DMS79 (cell line): ENCODE measurements at places on chromosomes 7 and 10.
A peak's percentile ranks its signal among the peaks of the same experiment; 100 is the strongest.

GRCh38 chr10:112732277-112732921, 217.6 kb upstream of the TCF7L2 start:
- peak; percentile 14 for DNase-seq

DNA sequence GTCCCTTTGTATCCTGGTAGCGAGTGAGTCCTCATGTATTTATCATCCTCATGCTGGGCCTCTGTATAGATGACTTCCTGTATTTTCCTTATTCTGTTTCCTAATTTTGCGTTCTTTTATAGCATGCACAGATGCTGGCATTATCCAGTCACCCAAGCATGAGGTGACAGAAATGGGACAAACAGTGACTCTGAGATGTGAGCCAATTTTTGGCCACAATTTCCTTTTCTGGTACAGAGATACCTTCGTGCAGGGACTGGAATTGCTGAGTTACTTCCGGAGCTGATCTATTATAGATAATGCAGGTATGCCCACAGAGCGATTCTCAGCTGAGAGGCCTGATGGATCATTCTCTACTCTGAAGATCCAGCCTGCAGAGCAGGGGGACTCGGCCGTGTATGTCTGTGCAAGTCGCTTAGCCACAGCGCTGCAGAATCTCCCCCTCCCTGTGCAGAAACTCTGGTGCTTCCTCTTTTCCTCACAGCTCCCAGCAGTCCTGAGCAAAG, 183.1 kb upstream of the PRSS58 start:
- no peak for DNase-seq

- DNase-seq, result peak; percentile 28
These were observed 154.5 kb upstream of the LYZL2 start for GRCh38 chr10:30783939-30784501.

DNA sequence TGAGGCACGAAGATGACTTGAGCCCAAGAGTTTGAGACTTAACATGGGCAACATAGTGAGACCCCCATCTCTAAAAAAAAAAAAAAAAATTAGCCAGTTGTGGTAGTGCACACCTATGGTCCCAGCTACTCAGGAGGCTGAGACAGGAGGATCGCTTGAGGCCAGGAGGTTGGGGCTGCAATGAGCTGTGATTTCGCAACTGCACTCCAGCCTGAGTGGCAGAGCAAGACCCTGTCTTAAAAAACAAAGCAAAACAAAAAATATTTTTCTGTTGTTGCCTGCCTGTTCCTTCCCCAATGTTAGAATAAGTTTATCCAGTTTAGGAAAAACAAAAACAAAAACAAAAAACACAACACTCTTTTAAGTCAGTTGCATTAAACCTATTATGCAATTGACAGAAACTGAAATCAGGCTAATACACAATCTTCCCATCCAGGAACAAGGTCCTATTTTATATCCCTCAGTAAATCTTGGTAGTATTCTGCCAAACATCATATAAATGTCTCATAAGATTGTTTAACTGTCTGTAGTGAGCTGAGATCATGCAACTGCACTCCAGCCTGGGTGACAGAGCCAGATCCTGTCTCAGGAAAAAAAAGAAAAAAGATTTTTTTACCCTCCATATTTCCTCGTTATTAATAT, 4.9 kb downstream of the PILRA start:
- no peak for DNase-seq

- DNase-seq, result no peak
These were observed 181.2 kb downstream of the TWIST1 start for GRCh38 chr7:18936265-18936664.

DNA sequence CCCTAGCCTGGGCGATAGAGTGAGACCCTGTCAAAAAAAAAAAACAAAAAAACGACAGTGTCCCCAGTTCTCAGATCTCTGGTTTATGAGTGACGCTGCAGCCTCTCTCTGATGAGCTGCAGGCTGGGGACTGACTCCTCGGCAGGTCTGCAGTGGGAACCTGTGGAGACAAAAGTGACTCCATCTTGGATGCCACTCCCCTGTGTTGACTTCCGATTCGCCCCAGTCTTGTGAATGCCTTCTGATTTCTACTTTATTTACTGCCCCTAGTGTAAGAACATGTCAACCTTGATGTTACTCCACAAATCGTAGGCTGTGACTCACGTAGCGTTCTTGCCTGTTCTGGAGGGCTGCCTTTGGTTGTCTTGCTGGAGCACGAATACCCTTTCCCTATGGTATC, 6.2 kb downstream of the TACR2 start:
- DNase-seq, result no peak

DNA sequence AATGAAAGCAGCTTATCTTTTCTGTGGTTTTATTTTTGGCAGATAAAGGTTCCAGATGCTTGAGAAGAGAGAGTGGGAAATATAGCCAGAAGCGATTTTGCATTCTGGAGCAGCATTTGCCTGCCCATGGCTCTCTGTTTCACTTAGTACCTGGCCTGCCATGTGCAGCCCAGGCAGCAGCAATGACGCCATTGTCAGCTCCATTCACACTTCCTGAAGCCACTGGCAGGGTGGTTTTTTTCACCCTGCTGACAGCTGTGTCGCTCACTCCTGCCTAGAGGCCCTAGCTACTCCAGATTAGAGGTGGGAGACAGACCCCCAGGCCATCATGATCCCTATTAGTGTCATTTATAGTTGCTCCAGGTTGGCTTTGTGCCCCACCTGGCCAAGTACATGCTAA, 30.1 kb upstream of the NEUROD6 start:
- DNase-seq, result no peak
